Lung microvascular endothelial cell (primary cell): ENCODE measurements at places on chromosomes 5 and 9. TPM values are rescaled to one million over a fixed set of nuclear protein-coding genes. Genes with fewer than 3 reads are reported as not detected.

The IFNE gene
- total RNA-seq, result 0.22 TPM in 1 of 2 replicates, not detected in the other

The SVEP1 gene
- total RNA-seq, result under 0.01 TPM in 2 replicates

The CNTFR gene
- not detected in 2 replicates for total RNA-seq

The MARCHF3 gene
- 107 and 112 TPM in 2 replicates for total RNA-seq

The KCNN2 gene
- total RNA-seq, result 1.5 and 2.2 TPM in 2 replicates

The WWC1 gene
- 0.20 and 0.44 TPM in 2 replicates for total RNA-seq

The PARP8 gene
- 0.22 and 0.99 TPM in 2 replicates for total RNA-seq

The PCDHGC5 gene
- under 0.01 and 0.40 TPM in 2 replicates for total RNA-seq

The SKIC3 gene
- 69.7 and 91.5 TPM in 2 replicates for total RNA-seq

The DOK3 gene
- 0.79 and 2.0 TPM in 2 replicates for total RNA-seq
